ENCODE measurements at places on chromosomes 5 and 9.

DNA sequence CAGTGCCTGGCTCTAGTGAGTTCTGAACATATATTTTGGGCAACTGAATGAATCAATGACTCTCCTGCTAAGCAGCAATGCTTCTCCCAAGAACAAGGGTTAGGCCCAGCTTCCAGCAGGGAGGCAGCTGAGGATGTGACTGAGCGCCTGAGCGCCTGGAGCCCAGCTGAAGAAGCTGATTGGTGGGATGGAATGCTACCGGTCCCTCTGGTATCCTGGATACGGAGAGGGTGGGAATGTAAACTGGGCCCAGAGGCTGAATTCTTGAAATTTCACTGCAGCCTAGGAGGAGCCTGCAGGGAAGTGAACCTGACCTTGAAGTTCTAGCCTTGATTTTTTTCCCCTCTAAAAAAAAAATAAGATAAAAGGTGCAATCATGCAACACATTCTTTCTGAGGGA, 43.2 kb downstream of the WWC1 start:
- DNase-seq, result no peak

- DNase-seq, result no peak
These were observed 104.2 kb downstream of the SNX18 start for GRCh38 chr5:54621709-54622108.

DNA sequence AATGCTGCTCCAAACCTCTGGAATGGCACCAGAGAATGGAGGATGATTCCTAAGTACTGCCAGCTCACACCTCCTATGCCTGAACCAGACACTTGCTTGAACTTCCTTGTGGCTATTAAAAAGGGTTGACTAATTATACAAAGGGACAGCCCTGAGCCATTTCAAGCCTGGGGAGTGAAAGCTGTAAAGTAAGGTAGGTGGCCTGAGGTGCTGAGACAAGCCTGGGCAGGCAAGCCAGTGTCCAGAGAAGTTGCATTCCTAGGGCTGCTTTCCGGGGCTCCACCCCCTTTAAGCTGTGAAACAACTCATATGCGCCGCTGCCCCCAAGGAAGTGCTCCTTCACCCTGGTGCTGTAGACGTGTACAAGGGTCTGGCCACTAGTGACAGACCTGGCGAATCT, 79.9 kb upstream of the SLC1A3 start:
- no peak for DNase-seq

GRCh38 chr5:80153586-80154126, 102.2 kb downstream of the SERINC5 start:
- DNase-seq, result no peak

DNA sequence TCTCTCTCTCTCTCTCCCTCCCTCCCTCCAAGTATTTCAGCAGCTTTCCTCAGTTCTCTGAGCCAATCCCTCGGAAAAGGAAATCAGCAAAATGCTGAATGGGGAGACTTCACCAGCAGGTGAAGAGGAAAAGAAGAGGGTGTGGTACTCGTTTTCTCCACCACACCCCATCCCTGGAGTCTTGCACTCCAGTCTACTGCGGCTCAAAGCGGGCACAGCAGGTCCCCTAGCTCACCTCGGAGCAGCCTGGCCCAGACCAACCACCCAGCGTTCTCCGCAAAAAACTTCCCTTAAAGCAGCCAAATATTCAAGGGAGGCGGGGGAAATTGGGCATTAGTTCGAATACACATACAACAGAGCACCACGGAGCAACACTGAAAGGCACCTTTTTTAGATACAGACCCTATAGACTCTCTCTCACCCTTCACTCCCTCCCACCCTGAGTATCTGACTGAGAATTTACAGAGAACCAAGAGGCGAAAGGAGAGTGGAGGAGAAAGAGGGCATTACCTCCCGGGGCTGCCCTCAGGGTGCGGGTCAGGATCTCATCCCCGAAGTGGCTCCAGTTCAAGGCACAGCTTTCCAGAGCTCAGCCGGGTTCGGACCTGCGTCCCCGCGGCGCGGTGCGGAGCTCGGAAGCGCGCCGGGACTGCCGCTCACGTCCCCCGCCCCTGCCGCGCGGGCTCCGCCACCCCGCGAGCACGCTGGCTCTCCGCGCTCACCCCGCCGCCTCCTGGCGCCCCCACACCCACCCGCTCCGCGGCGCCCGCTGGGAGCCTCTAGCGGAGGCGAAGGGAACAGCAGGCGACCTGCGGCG, 1638.5 kb upstream of the C9orf72 start:
- no peak for DNase-seq

Data from pulmonary artery endothelial cell (primary cell).